Stomach (tissue), 19 donors: ENCODE measurements at places on chromosomes 5 and 9. TPM values are rescaled to one million over a fixed set of nuclear protein-coding genes. Genes with fewer than 3 reads are reported as not detected.
A peak's percentile ranks its signal among the peaks of the same experiment; 100 is the strongest.

Gene NSMF
- 20.3 TPM for polyA plus RNA-seq

Gene GPR150
- 0.76 TPM for polyA plus RNA-seq

GRCh38 chr9:122140368-122141193, 19.0 kb downstream of the NDUFA8 start:
- H3K4me1 ChIP-seq, result peaks cover 32% of the 10 kb centered on the region
- no peak overlapping the region for H3K27ac ChIP-seq
- no peak overlapping the region for H3K4me3 ChIP-seq
- H3K27me3 ChIP-seq, result no peaks in the 10 kb centered on the region
- peak; percentile 55 for DNase-seq

- no peaks in the 10 kb centered on the region for H3K36me3 ChIP-seq
- H3K4me1 ChIP-seq, result peaks cover 4% of the 10 kb centered on the region
- no peak overlapping the region for H3K4me3 ChIP-seq
- no peak overlapping the region for H3K27ac ChIP-seq
- H3K27me3 ChIP-seq, result no peaks in the 10 kb centered on the region
Measured at GRCh38 chr9:114224247-114224610, 68.9 kb downstream of the COL27A1 start.

- no peak overlapping the region for H3K27ac ChIP-seq
- no peak for DNase-seq
- no peaks in the 10 kb centered on the region for H3K27me3 ChIP-seq
- peaks cover 99% of the 10 kb centered on the region for H3K36me3 ChIP-seq
Measured at GRCh38 chr5:135341016-135341666, 57.9 kb downstream of the MACROH2A1 start.

Gene C1QTNF2
- 0.53 TPM for polyA plus RNA-seq

GRCh38 chr5:1506242-1507013, 17.3 kb downstream of the LPCAT1 start:
- no peak overlapping the region for H3K27ac ChIP-seq
- no peak for DNase-seq
- H3K4me3 ChIP-seq, result no peak overlapping the region
- H3K4me1 ChIP-seq, result peaks cover 28% of the 10 kb centered on the region
- peaks cover 26% of the 10 kb centered on the region for H3K36me3 ChIP-seq

- no peak for DNase-seq
- H3K36me3 ChIP-seq, result no peaks in the 10 kb centered on the region
- no peaks in the 10 kb centered on the region for H3K27me3 ChIP-seq
- H3K4me3 ChIP-seq, result no peak overlapping the region
- no peaks in the 10 kb centered on the region for H3K4me1 ChIP-seq
Measured at GRCh38 chr5:176772271-176773210, 37.8 kb upstream of the UNC5A start.

DNA sequence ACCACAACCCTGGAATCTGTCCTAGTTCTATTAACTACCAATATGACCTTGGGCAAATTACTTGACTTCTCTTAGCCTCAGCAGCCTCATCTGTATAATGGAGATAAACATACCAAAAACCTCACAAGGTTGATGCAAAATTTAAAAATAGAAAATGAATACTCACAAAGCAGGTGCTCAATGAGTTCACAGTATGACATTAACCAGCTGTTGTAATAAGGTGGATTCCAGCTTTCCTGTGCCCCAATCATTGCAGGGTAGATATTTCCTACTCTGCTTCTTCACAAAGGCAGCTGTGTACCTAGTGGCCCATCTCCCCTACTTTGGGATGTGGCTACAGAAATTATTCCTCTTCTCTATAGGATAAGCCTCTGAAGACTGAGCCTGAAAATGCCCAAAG, 8.8 kb downstream of the HTR4 start:
- H3K36me3 ChIP-seq, result no peaks in the 10 kb centered on the region
- DNase-seq, result no peak
- no peak overlapping the region for H3K27ac ChIP-seq
- no peak overlapping the region for H3K4me3 ChIP-seq

DNA sequence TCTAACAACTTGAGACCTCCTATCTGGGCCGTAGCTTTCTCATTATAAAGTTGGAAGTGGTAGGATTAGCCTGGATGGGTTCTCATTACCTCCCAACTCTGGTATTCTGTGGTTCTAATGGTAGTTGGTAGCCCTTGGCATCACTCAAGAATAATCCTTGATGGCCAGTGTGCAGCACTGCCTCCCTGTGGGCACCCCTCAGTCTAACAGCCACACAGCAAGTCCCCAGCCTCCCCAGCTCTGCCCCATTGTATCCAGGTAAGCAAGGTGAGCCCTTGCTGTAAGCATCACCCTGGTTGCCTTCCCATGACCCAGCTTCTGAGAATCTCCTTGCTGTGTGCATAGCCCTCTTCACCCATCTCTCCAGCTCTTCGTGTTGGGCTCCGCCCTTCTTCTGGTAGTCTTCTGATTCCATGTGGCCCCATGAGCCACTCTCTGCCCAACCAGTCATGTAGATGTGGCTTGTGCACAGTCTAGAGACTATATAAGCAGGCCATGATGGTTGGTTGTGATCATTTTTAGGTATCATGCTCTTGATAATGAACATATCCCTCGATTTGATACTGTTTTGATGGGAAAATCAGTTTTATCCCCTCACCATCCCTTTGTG, 57.6 kb upstream of the GRHPR start:
- no peaks in the 10 kb centered on the region for H3K36me3 ChIP-seq
- no peak for DNase-seq
- H3K4me3 ChIP-seq, result no peak overlapping the region
- H3K27ac ChIP-seq, result no peak overlapping the region

Gene NRG2
- polyA plus RNA-seq, result 0.25 TPM

DNA sequence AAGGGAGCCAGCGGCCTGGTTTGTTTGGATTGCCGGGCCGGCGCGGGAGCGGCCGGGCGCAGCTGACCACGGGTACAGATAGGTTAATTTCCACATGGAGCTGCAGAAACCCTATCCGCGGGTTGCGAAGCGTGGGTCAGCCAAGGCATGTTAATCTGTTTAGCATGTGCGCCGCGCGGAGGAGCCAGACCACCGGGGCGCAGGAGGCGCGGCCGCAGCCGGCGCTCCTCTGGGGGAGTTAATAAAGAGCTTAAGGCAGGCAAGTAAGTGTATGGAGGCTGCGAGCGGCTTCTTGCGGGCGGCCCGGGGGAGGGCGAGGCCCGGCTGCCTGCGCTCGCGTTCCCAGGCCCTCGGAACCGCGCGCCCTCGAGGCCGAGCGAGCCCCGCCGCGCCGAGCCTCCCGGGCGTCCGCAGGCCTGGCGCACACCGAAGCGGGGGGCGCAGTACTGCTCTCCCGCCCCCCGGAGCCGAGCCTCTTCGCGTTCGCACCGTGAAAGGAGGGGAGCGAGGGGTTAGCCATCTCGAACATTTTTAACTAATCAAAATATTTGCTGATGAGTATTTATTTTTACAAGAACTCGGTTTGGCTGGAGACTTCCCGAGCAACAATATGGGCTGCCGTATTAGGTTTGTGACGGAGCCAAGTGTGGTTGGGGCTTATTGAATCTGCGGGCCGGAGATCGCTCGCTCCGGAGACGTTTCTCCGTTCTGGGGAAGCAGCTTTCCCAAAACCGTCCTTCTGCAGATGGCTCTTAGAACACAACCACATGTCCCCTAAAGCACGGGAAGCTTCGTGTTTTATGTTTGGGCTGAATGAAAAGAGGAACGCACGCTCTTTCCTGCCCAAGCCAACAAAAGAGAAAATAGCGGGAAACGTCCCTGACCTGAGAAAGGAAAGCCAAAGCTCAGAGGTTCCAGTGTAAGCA, 28.8 kb downstream of the FOXD1 start:
- peak; percentile 76 for DNase-seq
- H3K4me3 ChIP-seq, result peak overlapping the region; percentile 31
- no peaks in the 10 kb centered on the region for H3K36me3 ChIP-seq
- no peak overlapping the region for H3K27ac ChIP-seq
- H3K27me3 ChIP-seq, result peaks cover 18% of the 10 kb centered on the region
- peaks cover 16% of the 10 kb centered on the region for H3K4me1 ChIP-seq

GRCh38 chr9:84439250-84439649, 98.7 kb upstream of the SLC28A3 start:
- H3K4me3 ChIP-seq, result no peak overlapping the region
- DNase-seq, result no peak
- no peaks in the 10 kb centered on the region for H3K4me1 ChIP-seq
- no peaks in the 10 kb centered on the region for H3K27me3 ChIP-seq
- no peaks in the 10 kb centered on the region for H3K36me3 ChIP-seq

- H3K27me3 ChIP-seq, result no peaks in the 10 kb centered on the region
- no peaks in the 10 kb centered on the region for H3K4me1 ChIP-seq
- no peak for DNase-seq
- H3K27ac ChIP-seq, result no peak overlapping the region
Measured at GRCh38 chr9:127598839-127599549, 13.1 kb upstream of the STXBP1 start.

DNA sequence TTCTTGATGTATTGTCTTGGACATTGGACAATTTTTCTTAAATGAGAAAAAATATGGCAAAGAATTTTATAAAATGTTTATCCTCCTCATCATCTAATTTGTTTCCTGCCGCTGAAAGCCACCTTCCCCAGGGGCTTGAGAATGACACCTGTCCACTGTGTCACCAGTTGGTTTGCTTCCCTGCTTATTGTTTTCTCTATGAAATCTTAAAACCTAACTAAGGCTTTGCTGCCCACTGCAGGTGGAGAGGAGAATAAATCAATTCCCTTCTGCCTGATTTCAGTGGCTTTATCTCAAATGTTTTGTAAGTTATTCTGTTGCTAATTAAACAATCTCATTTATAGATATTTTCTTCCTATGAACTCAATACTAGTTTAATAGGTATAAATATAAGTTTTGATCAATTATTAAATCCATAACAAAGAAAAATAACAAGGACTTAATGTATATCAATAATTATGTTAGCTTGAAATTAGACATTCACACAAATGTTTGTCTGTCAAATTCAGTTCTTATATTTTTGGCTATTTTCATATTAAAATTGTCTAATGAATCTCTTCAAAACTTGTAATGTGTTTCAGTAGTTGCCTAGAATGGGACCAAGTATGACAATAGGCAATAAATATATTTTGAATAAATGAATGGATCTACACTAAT, 822.5 kb downstream of the PTPRD start:
- H3K36me3 ChIP-seq, result no peaks in the 10 kb centered on the region
- H3K4me3 ChIP-seq, result no peak overlapping the region
- no peak for DNase-seq

Gene RAB24
- polyA plus RNA-seq, result 31.5 TPM

Gene SCGB3A1
- 3.7 TPM for polyA plus RNA-seq

- no peaks in the 10 kb centered on the region for H3K36me3 ChIP-seq
- no peak for DNase-seq
- no peaks in the 10 kb centered on the region for H3K27me3 ChIP-seq
- H3K4me1 ChIP-seq, result no peaks in the 10 kb centered on the region
- no peak overlapping the region for H3K27ac ChIP-seq
- no peak overlapping the region for H3K4me3 ChIP-seq
Measured at GRCh38 chr5:179242676-179243075, 102.6 kb downstream of the ADAMTS2 start.

- peak; percentile 27 for DNase-seq
- H3K36me3 ChIP-seq, result no peaks in the 10 kb centered on the region
- H3K4me3 ChIP-seq, result no peak overlapping the region
- H3K27me3 ChIP-seq, result no peaks in the 10 kb centered on the region
- no peak overlapping the region for H3K27ac ChIP-seq
- peaks cover 4% of the 10 kb centered on the region for H3K4me1 ChIP-seq
Measured at GRCh38 chr5:138148811-138149210, 9.6 kb upstream of the NME5 start.

DNA sequence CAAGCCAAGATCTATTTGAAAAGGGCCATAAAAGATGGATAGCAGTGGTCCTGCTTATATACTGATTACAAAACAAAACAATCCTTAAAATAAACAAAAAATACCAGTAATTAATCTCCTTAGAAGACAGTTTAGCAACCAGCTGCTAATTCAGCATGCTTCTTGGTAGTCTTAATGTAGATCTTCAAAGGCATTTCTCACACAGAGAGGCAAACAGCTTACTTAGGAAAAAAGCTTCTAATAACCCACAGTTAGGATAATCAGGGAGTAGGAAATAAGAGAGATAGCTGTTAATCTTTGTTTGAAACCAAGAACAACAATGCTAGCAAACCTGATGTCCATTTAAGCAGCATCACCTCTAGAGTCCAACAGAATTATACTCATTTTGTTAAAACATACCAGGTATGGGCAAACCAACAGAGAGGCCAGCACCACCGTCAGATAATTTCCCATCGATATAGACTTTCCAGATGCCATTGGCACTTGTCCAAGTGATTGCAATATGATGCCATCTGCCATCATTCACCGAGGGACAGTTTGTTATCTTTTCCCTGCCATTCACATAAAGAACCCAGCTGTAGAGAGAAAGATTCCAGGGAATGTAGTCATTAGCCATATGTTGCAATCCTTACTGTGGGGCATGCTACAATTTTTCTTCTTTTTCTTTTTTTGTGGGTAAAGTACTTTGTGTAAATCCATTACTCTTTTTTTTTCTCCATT, 105.6 kb upstream of the TXNDC8 start:
- H3K36me3 ChIP-seq, result peaks cover 29% of the 10 kb centered on the region
- no peaks in the 10 kb centered on the region for H3K27me3 ChIP-seq
- no peaks in the 10 kb centered on the region for H3K4me1 ChIP-seq
- DNase-seq, result no peak
- no peak overlapping the region for H3K4me3 ChIP-seq

GRCh38 chr5:76601470-76601869, 21.7 kb downstream of the F2RL2 start:
- no peak overlapping the region for H3K4me3 ChIP-seq
- peaks cover 12% of the 10 kb centered on the region for H3K36me3 ChIP-seq
- DNase-seq, result no peak
- no peaks in the 10 kb centered on the region for H3K4me1 ChIP-seq

- no peaks in the 10 kb centered on the region for H3K4me1 ChIP-seq
- H3K4me3 ChIP-seq, result no peak overlapping the region
- H3K36me3 ChIP-seq, result peaks cover 4% of the 10 kb centered on the region
- DNase-seq, result no peak
- no peaks in the 10 kb centered on the region for H3K27me3 ChIP-seq
- H3K27ac ChIP-seq, result peak overlapping the region; percentile 60
Measured at GRCh38 chr5:76737846-76738245, 21.9 kb downstream of the F2R start.

DNA sequence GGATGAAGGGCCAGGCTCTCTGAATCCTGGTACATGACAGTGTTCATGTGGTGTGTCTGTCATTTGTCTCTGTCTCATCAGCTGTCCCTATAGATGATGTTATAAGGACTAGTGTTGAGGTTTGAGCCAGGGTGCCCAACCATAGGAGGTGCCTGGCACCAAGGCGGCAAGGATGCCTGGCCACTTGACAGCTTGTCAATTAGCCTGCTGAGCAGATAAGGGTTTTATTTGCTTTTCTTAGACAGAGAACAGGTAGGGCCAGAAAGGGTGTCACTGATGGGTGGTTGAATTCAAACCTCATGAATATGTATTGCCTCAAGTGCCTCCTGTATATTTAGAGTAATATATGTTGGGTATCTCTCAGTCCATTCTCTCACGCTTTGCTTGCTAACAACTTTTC, 30.1 kb upstream of the AUH start:
- H3K4me1 ChIP-seq, result no peaks in the 10 kb centered on the region
- no peaks in the 10 kb centered on the region for H3K27me3 ChIP-seq
- H3K36me3 ChIP-seq, result no peaks in the 10 kb centered on the region
